ENCODE measurements at places on chromosomes 1 and 21. TPM values are rescaled to one million over a fixed set of nuclear protein-coding genes. Genes with fewer than 3 reads are reported as not detected.

The AMY1B gene
- total RNA-seq, result not detected

The ACBD3 gene
- 41.3 TPM for total RNA-seq

The FAM110D gene
- 0.79 TPM for total RNA-seq

The CFH gene
- 0.89 TPM for total RNA-seq

The OR2L3 gene
- total RNA-seq, result not detected

The SGIP1 gene
- total RNA-seq, result 6.9 TPM

The CELA2A gene
- not detected for total RNA-seq

The CRTC2 gene
- 21.5 TPM for total RNA-seq

The PRELP gene
- total RNA-seq, result not detected

The ITLN2 gene
- total RNA-seq, result not detected

The TRIM33 gene
- total RNA-seq, result 29.1 TPM

The THEM5 gene
- not detected for total RNA-seq

The KRTAP6-2 gene
- not detected for total RNA-seq
